ENCODE measurements at places on chromosomes 2 and 18. TPM values are rescaled to one million over a fixed set of nuclear protein-coding genes. Genes with fewer than 3 reads are reported as not detected.

DNA sequence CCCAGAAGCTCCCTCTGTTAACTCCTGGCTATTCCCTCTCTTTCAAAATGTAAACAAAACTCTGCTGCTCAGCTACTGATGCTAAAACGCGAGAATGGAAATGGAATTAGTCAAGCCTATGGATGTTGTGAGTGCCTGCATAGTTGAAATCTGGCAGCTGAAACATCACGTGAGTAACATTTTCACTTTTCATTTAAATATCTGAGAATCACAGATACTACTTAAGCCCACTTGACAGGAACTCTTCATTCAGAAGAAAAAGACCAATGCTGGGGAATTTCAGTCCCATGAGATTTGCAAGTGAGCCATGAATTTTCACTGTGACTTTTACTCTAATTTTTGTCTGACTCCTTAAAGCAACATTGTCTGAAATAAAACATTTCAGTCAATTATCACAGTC is 215.3 kb upstream of the SESTD1 start:
- no peak for ATAC-seq

DNA sequence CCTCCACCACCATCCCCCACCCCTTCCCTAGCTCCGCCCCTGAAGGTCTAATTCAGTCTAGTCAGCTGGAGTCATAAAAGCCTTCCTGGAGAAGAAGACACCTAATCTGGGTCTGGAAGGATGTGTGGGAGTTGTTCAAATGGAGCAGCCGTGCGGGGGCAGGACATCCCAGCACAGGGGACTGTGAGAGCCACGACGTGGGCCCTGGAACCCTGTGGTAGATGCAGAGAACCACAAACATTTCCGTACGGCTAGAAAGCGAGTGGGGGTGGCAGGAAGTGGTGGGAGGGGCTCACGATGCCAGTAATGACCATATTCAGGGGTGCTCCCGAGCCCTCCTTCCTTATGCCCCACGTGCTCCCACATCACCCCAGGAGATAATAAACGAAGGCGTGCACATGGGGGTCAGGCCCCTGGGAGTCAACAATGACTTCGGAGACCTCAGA is 20.9 kb upstream of the COL6A3 start:
- ATAC-seq, result no peak

The UGT1A8 gene
- 1.4 TPM for total RNA-seq

The MAP3K19 gene
- 0.58 TPM for total RNA-seq

GRCh38 chr18:9575558-9575957 is 38.8 kb downstream of the PPP4R1 start:
- peak; percentile 90 for ATAC-seq

DNA sequence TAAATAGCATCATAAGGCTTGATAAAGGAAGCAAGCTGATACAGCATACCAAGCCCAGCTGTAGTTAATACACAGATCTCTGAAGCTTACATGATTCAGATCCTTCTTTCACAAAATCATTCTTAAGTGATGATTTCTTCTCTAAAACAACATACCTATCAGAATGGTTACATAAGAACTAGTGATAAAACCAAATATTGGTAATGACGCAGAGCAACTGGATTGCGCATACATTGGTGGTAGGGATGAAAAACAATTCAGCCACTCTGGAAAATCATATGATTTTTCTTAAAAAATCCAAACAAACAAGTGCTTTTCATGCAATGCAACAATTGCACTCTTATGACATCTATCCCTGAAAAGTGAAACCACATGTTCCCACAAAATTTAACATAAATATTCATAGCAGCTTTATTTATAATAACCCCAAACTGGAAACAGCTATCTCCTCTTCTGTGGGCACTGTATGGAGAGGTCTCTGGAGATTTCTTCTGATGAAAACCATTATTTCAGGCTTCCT is 153.6 kb upstream of the DSEL start:
- ATAC-seq, result no peak

GRCh38 chr2:85611705-85612587 is at the start of gene C2orf68:
Gene C2orf68, minus strand, starts transcription at chr2:85612066. Its CDS starts 82 bp downstream, at chr2:85611984.
- peak; percentile 85 for ATAC-seq

The CIB4 gene
- not detected for total RNA-seq

GRCh38 chr2:18245375-18245774 is 315.1 kb downstream of the RDH14 start:
- ATAC-seq, result no peak

DNA sequence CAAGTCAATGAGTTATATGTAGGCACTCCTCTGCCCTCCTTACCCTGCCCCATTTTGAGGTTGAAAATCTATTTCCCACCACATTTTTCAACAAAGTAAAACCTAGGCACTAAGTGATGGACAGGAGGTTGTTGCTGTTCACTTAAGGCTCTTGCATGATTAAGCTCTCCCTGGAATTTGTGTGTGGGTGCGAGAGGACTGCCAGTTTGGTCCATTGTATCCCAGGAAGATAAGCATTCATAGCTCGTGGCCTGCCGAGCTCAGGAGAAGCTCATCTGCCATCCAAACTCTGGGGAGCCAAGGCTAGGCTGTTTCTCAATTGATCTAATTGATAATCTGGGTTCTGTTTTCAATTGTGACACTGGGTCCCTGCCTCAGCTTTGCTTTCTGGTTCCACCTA is 4.7 kb upstream of the MAP4K4 start:
- ATAC-seq, result no peak

- ATAC-seq, result no peak
Observed at GRCh38 chr2:7819850-7820249, 862.0 kb upstream of the ID2 start.

GRCh38 chr2:148614322-148615049 is 30.1 kb upstream of the EPC2 start:
- peak; percentile 45 for ATAC-seq

The IL36G gene
- not detected for total RNA-seq

DNA sequence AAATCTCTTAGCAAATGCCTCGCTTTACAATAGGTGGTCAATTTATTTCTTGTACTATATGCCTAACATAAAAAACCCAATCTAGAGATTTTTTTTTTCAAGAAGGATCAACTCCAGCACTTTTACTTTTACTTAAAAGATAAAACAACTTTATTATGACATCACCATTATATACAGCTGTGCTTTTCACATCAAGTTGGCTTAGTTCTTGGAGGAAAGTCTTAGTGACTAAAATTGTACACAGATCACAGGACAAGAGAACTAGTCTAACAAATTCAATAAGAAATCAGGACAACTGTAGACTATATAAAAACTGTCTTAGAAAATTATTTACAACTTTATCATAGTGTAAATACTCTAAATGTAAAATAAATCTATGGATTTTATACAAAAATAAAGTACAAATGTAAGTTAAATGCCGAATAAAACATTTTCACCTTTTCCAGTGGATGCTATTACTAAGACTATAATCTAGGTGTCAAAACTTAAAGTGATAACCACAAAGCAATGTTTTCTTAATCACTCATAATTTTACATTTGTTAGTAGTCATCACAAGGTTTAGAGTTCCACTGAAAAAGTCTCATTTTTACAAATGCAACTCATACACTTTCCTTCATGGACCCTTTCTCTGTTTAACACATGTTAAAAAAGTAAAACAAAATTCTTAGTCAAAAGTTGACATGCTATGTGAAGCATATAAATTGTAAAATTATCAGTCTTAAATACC is 5.4 kb upstream of the CD302 start:
- no peak for ATAC-seq

The UGT1A7 gene
- not detected for total RNA-seq

The BCL2L11 gene
- 5.6 TPM for total RNA-seq

- ATAC-seq, result no peak
Observed at GRCh38 chr2:42562474-42563144, 5.8 kb upstream of the MTA3 start.

DNA sequence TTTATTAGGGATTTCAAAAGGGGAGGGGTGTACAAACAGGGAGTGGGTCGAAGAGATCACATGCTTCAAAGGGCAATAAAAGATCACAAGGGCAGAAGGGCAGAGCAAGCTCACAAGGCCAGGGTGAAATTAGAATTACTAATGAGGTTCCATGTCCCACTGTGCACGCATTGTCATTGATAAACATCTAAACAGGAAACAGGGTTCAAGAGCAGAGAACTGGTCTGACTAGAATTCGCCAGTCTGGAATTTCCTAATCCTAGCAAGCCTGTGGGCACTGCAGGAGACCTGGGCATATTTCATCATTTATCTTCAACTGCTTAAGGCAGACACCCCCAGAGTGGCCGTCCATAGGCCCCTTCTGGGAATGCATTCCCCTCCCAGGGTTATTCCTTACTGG is 408.2 kb downstream of the ZNF804A start:
- ATAC-seq, result no peak

Data from motor neuron (in vitro differentiated cells).